ENCODE measurements at places on chromosomes 1 and 21.

GRCh38 chr1:78678324-78678723 lies 28.7 kb downstream of the IFI44 start:
- peak; percentile 59 for DNase-seq

DNA sequence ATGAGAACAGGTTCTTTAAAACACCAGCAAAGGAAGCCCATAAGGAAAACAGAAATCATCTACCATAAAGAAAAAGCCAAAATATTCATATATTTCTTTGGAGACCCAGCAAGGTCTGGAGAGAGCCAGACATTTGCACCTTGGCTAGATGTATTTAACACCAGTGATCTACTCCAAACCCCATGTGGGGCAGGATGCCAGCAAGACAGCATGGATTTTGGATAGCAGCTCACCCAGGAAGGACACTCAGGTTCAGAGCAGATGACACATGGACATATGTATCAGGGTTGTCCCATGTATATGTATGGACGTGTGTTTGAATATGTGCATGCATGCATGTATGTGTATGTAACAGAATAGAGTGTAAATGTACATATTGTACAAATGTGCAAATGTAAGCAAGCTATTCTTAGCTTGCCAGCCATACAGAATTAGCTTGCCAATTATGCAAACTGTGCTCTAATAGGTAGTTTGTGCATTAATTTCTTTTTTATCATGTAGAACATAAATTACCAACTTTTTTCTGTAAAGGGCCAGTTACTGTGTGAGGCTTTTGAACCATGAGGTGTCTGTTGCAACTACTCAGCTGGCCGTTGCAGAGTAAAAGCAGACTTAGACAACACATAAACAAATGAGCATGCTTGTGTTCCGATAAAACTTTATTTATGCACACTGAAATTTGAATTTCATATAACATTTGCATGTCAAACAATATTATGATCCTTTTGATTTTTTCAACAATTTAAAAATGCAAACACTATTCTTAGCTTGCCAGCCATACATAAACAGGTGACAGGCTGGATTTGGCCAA lies 73.5 kb upstream of the KAZN start:
- DNase-seq = peak; percentile 30

GRCh38 chr21:42164064-42164789 lies 54.7 kb upstream of the ABCG1 start:
- peak; percentile 72 for DNase-seq

GRCh38 chr1:48966583-48966982 lies 189.9 kb upstream of the BEND5 start:
- DNase-seq = no peak

DNA sequence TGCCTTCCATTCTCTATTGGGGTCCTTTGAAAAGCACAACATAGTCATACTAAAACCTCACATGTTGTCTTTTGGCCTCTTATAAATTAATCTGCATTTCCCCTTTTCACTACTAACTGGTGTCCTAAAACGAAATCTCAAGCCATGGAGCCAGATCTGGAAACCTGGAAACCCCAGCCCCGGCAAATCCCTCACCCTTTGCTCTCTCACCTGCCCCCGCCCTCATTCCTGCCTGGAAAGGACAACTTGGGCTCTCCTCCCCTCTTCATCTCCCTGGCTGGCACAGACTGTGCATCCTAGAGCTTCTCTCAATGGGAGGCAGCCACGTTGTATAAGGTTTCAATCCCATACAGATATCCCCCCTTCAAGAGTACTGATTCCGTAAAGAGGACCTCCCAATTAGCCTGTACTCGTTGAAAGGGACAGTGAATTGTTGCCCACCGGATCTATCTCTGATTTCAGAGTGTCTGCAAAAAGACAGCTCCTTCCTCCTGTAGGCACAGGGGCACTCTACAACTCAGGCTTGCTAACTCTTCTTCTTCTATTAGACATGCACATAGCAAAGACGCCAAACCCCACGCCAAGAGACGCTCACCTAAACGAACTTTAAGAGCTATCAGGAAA lies 1.4 kb downstream of the DUSP10 start:
- no peak for DNase-seq

GRCh38 chr1:29767088-29767685 lies 530.9 kb downstream of the PTPRU start:
- DNase-seq = peak; percentile 43

GRCh38 chr1:33725037-33725436 lies 138.8 kb upstream of the HMGB4 start:
- DNase-seq = peak; percentile 29

- no peak for DNase-seq
These were observed 16.4 kb downstream of the ATP5PO start for GRCh38 chr21:33899199-33899598.

DNA sequence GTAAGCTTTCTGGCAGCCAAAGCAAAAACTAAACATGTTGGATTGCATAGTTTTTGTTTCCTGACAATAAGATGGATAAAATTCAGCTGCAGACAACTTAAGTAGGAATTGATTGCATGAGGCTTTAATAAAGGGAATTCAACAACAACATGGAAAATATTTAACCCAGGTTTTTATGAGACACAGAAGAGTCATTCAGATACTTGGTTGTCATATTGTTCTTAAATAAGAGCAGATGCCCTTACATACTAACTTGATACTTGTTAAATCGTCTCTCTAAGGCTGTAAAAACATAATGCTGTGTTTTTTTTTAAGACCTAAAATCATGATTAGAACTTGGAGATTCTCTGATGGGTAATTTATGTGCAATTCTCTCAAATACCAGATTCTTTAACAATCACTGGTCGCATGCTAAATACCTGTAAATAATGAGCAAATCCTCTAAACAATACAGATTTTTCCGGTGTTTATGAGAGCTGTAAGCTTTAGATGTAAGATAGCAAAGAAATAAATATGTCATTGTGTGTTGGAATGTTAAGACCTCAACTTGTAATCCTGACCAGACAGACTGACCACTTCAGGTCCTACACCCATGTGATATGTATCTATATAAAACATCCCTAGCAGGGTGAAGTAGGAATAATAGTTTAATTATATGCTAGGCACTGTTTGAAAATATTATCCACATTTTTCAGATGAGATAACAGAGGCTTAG lies 37.8 kb upstream of the CD34 start:
- no peak for DNase-seq

DNA sequence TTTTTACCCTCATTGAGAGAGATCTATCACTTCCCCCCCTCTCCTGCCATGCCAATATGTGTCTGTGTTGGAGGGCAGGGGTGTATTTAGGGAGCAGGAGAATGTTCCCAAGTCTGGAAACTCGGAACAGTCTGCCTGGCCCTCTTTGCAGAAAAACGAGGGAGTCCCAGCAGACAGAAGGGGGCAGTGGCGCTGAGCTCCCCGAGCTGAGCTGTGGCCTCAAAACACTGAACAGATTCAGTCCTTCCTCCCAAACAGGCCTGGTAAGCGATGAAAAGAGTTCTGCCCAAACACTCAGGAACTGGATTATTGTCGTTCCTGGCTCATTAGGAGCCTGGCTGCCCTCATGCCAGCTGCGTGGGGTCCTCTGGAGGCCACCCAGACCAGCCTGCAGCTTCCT lies 981 bp downstream of the CLDN14 start:
- DNase-seq = no peak

GRCh38 chr1:10104834-10105233 lies 72.1 kb downstream of the UBE4B start:
- DNase-seq = no peak

DNA sequence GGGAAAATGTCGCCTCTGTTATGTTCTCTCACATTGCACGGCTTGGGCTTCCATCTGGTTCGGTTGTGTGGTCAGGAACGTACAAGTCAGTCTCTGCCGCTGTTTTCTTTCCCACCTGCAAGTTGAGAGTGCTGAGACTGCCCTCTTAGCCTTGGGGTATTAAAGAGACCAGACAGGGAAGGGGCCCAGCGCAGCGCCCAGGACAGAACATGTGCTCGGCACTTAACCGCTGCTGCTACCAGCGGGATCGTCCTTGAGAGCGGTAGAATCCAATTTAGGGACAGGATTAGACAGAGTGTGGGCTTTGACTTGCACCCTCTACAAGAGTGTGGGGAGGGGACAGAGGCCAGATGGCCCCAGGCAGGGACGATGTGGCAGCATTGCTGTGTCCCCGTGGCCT lies 17.7 kb upstream of the AGPAT3 start:
- no peak for DNase-seq

DNA sequence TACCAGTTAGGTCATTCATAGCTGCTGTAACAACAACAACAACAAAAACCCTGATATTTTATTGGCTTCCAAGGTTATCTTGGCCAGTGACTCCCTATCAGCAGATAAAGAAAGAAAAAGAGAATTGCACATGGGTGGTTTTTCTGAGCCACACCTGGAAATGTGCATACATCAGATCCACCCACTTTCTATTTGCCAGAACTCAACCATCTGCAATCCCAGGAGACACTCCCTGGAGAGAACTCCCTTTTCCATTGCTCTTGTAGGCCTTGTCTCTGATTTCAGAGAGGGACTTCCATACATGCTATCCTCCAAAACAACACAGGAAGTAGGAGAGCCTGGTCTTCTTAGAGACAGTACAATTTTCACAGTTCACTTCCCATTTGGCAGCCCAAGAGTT lies 74.9 kb upstream of the ZC3H11B start:
- DNase-seq = no peak

GRCh38 chr1:210400043-210400840 lies 71.5 kb downstream of the HHAT start:
- DNase-seq = peak; percentile 88

- peak; percentile 72 for DNase-seq
These were observed 959 bp upstream of the SDC3 start for GRCh38 chr1:30909365-30910068.

Measured in islet precursor cell (in vitro differentiated cells).